ENCODE measurements at places on chromosomes 5 and 9.

DNA sequence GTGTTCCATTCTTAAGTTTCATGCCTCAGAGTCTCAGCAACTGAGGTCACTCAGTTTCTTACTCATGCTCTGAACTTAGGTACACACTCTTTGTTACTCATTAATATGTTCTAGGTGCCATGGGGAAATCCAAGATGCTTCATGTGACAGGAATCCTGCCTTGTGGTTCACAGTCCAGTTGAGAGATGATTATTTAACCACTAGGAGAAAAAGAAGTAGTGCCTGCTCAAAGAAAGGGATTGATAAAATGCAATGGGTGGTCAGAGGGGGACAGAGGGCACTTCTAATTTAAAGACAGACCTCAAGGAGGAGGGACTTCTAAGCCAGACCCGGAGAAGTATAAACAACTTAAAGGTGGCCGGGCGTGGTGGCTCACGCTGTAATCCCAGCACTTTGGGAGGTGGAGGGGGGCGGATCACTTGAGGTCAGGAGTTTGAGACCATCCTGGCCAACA, 69.0 kb downstream of the UGCG start:
- DNase-seq, result no peak

GRCh38 chr5:137672001-137672400, 63.9 kb downstream of the KLHL3 start:
- DNase-seq, result no peak

- no peak for DNase-seq
These were observed 166.1 kb downstream of the CD180 start for GRCh38 chr5:67030289-67031056.

- no peak for DNase-seq
These were observed 175.1 kb upstream of the S1PR3 start for GRCh38 chr9:88816141-88816540.

DNA sequence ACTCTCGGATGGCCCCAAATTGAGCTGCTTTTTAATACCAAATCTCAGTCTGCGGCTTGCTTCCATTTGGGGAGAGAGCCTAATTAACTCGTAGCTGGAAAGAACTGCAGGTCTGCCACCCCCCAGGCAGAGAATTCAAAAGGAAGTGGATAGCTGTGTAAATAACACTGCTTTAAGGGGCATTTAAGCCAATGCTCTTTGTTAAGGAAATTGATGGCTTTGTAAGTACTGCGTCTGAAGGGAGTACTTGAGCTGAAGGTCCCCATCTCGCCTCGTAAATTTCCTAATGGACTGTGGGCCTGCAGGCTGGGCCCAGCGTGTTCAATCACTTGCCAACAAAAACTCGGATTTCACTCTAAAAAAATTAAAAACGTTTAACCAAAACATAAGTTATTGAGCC, 132.7 kb downstream of the PAPPA start:
- DNase-seq, result no peak

- no peak for DNase-seq
These were observed 18.0 kb upstream of the MRNIP start for GRCh38 chr5:179876610-179876952.

DNA sequence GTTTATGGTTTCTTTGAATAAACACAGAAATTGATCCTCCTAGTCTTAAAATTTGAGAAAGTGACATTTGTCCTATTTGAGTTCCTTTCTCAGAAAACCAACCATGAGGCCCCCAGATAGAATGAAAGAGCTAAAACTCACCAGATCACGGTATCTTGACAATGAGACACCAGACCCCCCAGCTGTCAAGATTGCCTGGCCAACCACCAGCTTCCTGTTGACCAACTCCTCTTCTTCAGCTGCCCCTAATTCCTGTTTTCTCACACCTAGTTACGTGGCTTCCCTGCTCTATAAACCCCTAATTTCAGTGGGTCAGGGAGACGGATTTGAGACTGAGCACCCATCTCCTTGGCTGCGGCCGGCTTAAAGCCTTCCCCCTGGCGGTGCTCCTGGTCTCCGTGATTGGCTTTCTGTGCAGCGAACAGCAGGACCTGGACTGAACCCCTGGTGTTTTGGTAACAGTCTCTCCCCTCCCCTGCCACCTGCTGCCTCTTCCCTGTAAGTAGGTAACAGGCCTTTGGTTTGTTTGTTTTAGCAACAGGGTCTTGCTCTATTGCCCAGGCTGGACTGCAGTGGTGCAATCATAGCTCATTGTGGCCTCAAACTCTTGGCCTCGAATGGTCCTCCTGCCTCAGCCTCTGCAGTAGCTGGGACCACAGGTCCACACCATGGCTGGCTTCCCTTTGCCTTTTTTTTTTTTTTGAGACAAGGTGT, 4.8 kb upstream of the ENTPD2 start:
- no peak for DNase-seq

GRCh38 chr9:111096051-111096450, 57.8 kb upstream of the LPAR1 start:
- DNase-seq, result no peak

- no peak for DNase-seq
These were observed 522.8 kb downstream of the DMRTA1 start for GRCh38 chr9:22969350-22969979.

DNA sequence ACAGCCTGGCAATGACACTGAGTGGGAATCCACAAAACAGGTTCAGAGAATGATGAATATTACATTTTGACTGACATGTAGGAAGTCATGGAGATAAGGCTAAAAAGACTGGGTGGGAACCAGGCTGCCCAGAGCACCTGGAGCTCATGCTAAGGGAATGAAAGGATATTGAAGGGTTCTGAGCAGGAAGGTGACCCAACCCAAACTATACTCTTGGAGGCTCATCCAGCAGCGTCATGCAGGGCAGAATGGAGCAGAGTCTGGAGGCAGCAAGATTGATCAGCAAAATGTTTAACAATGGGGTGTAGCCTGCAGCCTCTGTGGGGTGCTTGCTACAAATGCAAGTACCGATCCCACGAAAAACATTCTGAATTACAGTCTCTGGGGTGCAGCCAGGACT, 120.2 kb downstream of the PSD2 start:
- no peak for DNase-seq
